ENCODE measurements at places on chromosomes 6 and 20.

DNA sequence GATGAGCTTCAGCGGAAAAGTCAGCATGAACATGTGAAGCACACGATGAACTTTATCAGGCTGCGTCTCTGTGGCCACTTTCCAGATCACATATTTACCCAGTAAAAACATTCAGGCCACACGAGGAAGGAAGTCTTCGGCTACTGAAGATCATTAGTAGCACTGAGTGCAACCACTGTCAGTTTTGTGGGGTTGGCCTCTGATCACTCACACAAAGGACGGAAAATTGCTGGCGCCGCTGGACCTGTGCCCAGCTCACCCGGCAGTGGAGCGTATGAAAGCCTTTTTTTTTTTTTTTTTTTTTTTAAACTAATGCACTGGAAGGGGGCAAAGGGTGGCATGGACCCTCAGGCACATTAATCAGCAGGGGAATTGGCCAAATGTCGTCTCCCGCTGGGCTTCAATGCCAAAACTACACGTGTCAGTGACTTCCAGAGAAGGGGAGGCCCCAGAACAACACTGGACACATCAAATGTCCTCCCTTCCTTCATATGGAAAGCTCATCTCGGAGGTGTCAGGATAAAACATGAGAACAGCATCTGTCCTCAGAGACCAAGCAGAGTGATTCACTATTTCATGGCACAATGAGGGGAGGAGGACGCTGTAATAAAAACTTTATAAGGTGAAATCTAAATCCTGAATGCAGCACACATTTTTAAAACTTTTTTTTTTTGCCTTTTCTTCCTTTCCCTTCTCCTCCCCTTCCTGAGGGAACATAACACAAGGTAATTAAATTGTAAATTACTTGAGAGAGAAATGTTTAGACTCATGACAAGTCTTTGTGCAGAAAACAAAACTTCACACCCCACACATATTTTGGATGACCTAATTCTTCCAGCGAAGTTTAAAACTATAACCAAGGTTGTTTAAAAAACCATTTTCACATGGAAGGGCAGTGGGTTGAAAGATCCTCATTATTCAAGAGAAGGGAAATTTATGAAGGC, 223.4 kb downstream of the FOXC1 start:
- peak; percentile 34 for DNase-seq

DNA sequence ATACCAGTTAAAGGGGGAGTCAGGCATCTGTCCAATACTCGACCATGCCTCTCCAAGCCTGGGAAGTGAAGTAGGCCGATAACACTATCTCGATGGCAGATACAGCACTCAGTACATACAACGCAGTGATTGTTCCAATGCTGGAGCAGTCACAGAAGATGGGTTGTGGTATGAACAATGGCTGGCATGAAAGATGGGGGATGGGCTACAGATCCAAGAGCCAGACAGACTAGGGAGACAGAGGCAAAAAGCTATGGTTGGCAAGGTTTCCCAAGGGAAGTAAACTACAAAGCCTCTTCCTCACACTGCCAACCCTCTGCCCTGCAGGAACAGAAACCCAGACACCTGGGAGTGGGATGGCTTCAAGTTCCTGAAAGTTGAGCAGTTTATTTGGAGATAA, 19.2 kb downstream of the FKBP1A start:
- no peak for DNase-seq

- DNase-seq = no peak
Observed at GRCh38 chr6:38587766-38588362, 51.9 kb downstream of the BTBD9 start.

- no peak for DNase-seq
Observed at GRCh38 chr6:88760091-88760490, 203.3 kb downstream of the RNGTT start.

- peak; percentile 77 for DNase-seq
Observed at GRCh38 chr6:35359744-35360348, 17.5 kb downstream of the PPARD start.

All from fibroblast of skin of right biceps (primary cell).